Activated naive CD8-positive, alpha-beta T cell treated with anti-CD3 and anti-CD28 coated beads for 36 hours (primary cell): ENCODE measurements at places on chromosomes 13 and 19.
A peak's percentile ranks its signal among the peaks of the same experiment; 100 is the strongest.

- no peak for DNase-seq
Measured at GRCh38 chr19:33348301-33349010, 25.1 kb upstream of the CEBPG start.

DNA sequence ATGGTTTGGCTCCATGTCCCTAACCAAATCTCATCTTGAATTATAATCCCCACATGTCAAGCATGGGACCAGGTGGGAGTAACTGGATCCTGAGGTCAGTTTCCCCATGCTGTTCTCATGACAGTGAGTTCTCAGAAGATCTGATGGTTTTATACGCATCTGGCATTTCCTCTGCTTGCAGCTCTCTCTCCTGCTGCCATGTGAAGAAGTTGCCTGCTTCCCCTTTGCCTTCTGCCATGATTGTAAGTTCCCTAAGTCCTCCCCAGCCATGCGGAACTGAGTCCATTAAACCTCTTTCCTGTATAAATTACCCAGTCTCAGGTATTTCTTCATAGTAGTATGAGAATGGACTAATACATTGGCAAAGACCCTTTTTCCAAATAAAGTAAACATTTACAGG lies 96.8 kb downstream of the TSHZ3 start:
- DNase-seq, result no peak

- peak; percentile 92 for DNase-seq
Measured at GRCh38 chr19:12722566-12723380, 959 bp downstream of the TNPO2 start.

DNA sequence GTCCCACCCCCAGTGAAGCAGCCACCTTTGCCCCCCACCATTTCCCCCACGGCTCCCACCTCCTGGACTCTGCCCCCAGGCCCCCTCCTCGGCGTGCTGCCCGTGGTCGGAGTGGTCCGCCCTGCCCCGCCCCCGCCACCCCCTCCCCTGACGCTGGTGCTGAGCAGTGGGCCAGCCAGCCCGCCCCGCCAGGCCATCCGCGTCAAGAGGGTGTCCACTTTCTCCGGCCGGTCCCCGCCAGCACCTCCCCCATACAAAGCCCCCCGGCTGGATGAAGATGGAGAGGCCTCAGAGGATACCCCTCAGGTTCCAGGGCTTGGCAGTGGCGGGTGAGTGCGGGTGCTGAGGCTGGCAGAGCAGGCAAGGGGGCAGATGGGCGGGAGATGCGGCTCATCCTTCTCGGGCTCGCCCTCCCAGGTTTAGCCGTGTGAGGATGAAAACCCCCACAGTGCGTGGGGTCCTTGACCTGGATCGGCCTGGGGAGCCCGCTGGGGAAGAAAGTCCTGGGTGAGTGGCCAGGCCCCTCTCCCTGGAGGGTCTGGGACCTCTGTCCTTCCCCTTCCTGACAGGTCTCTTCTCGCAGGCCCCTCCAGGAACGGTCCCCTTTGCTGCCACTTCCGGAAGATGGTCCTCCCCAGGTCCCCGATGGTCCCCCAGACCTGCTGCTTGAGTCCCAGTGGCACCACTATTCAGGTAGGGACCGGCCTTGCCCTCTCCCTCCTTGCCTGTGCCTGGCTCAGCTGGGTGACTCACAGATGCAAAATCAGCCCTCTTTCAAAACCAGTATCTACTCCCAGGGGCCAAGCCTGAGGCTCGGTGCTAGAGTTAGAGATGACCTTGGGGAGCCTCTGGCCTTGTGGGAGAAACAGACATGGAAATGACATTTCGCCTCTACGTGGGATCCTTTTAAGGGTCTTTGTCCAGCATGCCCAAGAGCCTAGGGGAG lies 8.8 kb downstream of the IGFLR1 start:
- no peak for DNase-seq

GRCh38 chr19:4434391-4434790 lies 23.2 kb downstream of the UBXN6 start:
- DNase-seq, result no peak

GRCh38 chr19:13833330-13834243 lies 38.3 kb downstream of the ZSWIM4 start:
- DNase-seq, result peak; percentile 94

DNA sequence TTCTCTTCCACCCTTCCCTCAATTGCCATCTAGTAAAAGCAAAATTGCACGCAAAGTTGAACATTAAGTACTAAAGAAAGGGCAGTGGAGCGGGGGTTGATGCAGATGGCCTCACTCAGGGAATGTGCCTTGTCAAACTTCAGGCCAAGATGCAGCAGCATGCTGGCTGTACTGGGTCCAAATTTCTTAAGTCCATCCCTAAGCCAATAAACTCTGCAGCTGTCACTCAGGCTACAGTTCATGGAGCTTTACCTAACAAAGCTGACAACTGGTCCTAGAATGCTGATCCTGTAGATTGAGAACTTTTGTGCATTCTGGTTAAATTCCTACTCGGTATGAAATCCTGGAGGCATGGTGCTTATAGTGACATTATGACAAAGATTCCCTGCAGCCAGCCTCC lies 88.4 kb downstream of the FOXO1 start:
- DNase-seq, result no peak

- no peak for DNase-seq
Measured at GRCh38 chr19:18496980-18497256, 25.0 kb downstream of the ELL start.

DNA sequence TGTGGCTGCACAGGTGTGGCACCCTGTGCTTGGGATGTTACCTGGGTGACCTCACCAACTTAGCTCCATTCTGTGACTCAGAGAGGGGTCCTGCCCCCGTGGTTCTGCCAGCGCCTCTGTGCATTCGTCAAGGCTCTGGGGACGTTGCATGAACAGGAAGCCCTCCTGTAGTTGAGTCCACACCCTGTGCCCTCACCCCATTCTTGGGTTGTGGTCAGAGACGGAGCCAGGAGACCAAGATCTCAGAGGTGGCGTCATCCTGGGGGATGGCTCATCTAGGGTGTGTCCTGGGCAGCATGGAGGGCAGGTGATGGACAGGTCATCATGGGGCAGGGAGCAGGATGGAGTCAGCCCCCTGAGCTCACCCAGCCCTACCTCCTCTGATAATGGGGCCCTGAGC lies 2.5 kb downstream of the COX6B2 start:
- DNase-seq, result no peak

DNA sequence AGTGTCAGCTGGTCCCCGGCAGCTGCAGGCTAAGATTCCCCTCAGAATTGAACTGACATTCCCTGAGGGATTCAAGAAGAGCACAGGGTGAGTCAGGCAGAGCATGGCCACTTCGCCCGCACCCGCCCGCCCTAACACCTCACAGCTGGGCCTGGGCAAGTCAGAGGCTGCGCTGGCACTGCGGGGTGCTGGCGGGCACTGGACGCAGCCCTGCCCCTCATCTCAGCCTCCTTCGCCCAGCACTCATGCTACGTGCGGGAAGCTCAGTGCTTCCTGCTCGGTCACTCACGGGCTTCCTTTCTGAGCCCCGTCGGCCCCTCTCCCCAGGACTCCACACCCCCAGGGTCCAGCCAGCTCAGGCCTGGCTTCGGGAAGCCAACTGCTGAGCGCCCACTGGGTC lies 56.9 kb downstream of the MLLT1 start:
- no peak for DNase-seq

- DNase-seq, result no peak
Measured at GRCh38 chr13:75544681-75545330, 4.8 kb upstream of the UCHL3 start.

- no peak for DNase-seq
Measured at GRCh38 chr13:43128504-43128961, 105.1 kb downstream of the DNAJC15 start.
